Stimulated activated CD8-positive, alpha-beta memory T cell treated with anti-CD3 and anti-CD28 coated beads, Interleukin-15, amount 100 ng/mL, for 4 hours (primary cell): ENCODE measurements at places on chromosomes 3 and 15.

DNA sequence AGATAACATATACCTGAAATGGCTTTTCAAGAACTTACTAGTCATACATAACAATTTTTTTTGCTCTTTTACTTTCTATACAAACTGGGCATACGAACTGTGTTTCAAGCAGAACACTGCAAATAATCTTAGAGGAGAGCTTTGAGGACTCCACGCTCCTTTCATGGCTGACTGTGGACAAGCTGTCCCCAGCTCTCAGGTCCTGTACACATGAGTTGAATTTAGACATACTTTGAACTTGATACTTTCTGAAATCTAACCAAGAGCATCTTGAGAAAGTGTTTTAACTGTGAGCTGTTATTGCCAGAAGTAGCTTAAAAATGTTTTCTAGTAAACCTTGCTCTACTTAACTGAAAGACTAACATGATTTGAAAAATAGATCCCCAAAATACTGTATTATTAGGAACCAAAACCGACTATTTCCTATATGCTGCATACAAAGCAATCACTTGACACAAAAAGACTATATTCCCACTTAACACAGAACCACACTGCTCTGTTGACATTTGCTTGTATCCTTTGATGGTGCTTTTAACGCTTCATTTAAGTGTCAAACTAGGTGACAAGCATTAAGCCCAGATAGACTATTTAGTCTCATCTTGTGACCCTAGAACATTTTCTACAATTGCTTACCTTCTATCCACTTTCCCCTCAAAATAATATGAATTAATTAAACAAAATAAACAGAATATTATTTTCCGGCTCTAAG is 755.8 kb downstream of the ROBO1 start:
- DNase-seq, result no peak

GRCh38 chr3:106004137-106004681 is 135.4 kb upstream of the CBLB start:
- DNase-seq, result no peak

- DNase-seq, result no peak
Measured at GRCh38 chr3:187706971-187707370, 4.6 kb upstream of the RTP2 start.

- DNase-seq, result no peak
Measured at GRCh38 chr3:87309601-87310000, 33.2 kb upstream of the POU1F1 start.

- DNase-seq, result no peak
Measured at GRCh38 chr3:149751551-149751950, 738 bp downstream of the COMMD2 start.

DNA sequence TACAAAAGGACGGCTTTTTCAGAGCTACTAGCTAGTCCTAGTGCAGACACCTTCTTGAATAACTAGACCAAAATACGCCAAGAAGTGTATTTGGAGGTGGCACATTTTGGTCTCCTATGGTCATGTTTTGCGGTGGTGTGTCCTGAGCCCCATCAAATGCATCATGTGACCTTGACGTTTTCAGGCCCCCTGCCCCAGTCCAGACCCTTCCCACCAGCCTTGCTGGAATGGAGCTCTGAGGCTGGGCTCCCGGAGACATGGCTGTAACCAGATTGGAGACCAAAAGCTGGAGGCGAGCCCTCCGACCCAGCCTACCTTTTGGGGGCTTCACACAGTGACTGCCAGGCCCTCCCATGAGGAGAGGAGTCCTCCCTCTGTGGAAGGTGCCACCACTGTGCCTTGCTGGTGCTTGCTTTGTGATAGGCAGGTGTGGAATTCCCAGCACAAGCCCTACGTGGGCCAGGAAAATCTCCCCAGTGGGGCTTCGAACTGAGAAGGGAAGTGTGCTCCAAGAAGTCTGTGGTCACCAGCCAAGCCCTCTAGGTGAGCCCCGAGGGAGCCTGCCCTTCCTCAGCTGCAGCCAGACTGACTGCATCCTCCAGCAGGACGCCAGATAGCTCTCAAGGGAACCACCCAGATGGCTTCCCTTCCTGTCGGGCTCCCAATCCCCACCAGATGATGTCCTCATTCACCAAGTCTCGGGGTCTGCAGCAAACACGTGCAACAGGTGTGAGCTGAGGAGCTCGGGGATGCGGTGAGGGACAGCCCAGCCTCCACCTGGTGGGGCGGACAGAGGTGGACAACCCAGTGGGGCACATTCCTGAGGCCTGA is 126.2 kb downstream of the ASB7 start:
- no peak for DNase-seq

- no peak for DNase-seq
Measured at GRCh38 chr3:151869181-151869580, 4.3 kb upstream of the SUCNR1 start.

- no peak for DNase-seq
Measured at GRCh38 chr15:67186226-67186649, 68.2 kb downstream of the AAGAB start.

GRCh38 chr3:181721046-181721875 is 9.5 kb downstream of the SOX2 start:
- no peak for DNase-seq

- no peak for DNase-seq
Measured at GRCh38 chr3:12830785-12831156, 10.6 kb downstream of the RPL32 start.

DNA sequence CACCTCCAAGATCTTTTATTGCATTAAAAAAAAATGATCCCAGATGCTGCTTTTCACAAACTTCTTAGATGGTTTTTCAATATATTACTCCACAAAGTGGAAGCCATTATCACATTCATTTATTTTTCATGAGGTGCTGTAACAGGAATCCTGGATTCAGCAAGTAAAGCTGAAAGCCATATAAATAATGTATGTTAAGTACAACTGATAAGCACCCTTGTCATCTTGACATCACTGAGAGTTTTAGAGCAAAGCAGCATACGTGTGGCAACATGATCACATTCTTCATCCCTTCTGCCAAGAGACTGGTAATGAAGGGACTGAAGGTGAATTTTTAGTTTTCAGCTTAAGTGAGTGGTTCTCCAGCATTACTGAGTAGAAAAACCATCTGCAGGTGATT is 44.9 kb upstream of the LRRFIP2 start:
- no peak for DNase-seq

- DNase-seq, result no peak
Measured at GRCh38 chr15:62099094-62099601, 32.4 kb downstream of the C2CD4A start.

GRCh38 chr3:116285781-116286421 is 159.4 kb downstream of the LSAMP start:
- no peak for DNase-seq

GRCh38 chr3:132756108-132756650 is 34.0 kb upstream of the NPHP3 start:
- no peak for DNase-seq

GRCh38 chr15:99070208-99070607 is 34.7 kb upstream of the SYNM start:
- DNase-seq, result no peak

DNA sequence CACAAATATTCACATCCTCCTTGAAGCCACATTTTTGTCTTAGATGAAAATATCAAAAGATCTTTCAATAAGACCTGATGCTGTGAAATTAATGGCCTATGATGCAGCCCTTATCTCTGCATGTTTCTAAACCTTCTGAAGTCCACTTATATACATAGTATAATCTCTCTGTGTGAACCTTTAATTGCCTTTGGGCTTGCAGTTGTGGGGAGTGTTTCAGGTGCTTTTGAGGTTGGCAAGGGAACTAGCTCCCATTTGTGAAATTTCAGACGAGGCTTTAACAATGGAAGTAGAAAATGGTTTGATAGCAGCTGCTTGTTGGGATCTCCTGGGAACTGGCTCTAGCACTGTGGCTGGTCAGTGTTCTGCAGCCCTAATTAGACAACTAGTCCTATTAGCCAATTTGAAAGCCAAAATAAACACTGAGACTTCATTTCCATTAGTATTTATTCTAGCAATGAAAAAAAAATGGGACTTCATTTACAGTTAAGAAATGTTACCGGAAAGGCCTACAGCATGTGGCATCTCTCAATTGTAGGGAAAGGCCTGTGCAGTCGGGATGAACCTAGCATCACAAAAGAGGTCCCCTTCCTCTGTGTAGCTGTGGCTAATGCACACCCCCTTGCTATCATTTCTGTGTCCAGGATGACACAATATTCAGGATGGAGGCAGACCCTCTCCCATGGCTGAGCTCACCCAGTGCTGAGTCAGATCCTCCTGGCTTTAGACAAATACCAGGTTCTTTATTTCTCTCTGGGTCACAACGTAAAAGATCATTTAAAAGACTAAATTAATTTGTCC is 140.7 kb upstream of the TRIM42 start:
- no peak for DNase-seq

DNA sequence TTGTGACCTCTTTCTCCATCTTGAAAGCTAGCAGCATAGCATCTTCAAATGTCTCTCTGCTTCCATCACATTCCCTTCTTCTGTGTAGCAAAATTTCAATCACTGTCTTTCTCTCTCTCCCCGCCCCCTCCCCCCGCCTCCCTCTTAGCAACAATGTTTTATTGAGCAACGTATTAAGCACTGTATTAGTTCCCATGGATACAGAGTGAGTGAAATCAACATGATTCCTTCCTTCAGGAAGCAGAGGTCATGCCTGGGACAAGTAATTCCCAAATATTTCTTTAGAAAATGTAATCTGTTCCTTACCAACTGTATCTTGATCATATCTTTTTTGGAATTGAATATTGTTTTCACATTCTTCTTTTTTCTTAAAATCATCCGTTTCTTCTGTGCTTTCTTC is 373.7 kb upstream of the NECTIN3 start:
- no peak for DNase-seq

DNA sequence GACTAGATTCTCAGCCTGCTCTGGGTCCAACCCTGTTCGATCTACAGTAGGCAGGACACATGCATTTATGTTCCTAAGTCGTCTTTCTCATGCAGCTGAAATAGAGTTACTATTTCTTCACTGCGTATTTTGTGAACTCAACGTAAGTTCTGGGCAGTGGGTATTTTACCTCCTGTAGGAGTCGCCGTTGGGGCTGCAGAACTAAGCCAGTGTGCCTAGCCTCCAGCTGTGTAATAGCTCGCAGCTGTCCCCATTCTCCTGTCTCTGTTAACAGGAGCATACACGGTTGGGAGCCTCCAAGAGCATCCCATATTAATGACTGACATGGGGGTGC is 58.4 kb upstream of the HRH1 start:
- no peak for DNase-seq

GRCh38 chr3:37190667-37191066 is 16.3 kb upstream of the LRRFIP2 start:
- no peak for DNase-seq

DNA sequence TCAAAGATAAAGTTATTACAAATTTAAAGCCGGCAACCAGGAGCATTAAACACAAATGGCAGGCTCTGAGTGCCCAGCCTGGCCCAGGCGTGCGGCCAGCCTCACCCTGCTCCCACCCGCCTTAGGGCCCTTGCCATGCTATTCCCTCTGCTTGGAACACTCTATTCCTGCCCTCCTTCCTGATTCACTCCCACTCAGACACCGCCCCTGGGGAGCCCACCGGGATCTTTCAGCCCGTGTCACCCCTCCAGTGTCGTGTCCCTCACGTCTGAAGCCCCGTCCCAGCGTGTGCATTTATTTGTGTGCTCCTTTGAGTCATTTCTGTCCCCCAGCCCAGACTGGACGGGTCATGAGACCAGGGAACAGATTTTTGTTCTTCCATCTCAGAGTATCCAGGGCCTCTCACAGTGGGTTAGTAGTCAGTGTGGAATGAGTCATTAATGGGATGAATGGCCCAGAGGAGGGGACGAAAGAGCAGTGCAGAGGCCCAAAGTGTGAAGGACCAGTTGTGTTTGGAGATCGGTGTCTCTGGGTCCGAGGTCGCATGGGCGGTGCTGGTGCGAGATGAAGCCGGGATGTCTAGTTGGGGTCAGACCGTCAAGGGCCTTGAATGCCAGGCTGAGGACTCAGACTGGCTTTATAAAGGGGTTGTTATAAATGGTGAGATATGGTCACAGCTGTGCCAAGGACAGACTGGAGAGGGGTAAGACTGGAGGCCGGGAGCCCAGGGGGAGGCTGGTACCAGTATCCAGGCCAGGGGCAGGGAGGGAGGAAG is 58.9 kb upstream of the SLC6A6 start:
- no peak for DNase-seq

DNA sequence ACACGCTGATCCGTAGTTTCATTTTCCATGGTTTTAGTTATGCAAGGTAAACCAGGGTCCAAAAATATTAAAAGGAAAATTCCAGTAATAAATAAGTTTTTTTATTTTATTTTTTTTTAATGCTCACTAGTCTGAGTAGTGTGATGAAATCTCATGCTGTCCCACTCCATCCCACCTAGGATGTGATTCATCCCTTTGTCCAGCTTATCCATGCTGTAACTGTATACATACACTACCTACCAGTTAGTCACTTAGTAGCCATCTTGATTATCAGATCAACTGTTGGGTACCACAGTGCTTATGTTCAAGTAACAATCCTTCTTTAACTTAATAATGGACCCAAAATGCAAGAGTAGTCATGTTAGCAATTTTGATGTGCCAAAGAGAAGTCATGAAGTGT is 75.2 kb downstream of the ESYT3 start:
- DNase-seq, result no peak

DNA sequence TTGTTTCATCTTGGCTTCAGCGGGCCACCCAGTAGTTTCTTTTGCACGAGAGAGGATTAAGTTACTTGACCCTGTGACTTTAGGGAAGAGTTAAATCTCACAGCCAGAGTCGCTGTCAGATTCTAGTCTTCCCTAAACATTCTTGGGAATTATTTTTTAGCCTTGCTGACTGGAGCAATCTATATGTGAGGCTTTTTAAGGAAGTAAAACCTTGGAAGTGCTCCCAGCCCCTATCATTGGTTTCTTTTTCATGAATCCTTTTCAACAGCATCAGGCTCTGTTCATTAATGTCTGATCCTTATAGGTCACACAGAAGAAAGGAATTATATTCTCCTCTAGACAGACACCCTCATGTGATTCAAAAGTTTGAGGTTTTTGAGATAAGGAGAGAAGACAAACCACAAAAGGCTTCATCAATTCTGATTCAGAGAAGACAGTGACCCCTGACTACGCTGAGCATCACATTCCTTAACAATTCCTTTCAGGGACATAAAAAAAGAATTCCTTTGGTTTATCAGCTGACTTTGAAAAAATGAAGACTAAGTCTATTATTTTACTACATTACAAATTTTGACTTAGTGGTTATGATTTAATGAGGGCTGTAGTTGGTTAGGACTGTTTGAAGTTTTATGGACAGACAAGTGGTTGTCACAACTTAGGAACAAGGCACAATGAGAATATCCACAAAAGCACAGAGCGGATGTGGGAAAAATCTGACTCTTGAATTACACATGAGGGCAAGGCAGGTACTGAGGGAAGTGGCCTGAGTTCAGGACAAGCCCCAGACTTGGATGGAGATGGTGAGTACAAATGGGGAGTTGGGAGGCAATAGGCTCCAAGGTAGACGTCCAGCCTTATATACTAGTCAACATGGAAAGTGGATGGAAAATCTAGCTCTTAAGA is 171.1 kb upstream of the STT3B start:
- no peak for DNase-seq

- no peak for DNase-seq
Measured at GRCh38 chr3:19573644-19574043, 360.4 kb downstream of the EFHB start.

DNA sequence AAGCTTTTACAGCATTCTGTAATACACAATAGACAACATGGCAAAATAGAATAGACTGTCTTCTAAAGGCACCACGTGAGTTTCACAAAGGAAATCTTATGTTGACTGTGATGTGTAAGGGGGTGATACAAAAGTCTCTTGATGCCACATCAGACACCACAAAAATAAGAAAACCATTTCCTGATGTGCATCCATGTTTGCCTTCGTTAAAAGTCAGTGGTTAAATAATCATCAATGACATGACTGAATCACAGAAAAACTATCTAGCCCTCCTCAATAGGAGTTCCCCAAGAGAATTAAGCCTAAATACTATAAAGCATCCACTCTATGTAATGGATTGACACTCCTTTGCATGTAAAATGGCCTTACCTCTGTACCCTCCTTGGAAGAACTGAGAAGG is 198.6 kb upstream of the SLC2A2 start:
- DNase-seq, result no peak
